ENCODE measurements at places on chromosomes 13 and 19.

GRCh38 chr13:80654638-80655249 lies 313.8 kb upstream of the SPRY2 start:
- DNase-seq, result no peak

GRCh38 chr19:12665671-12666264 lies 774 bp downstream of the MAN2B1 start:
- peak; percentile 40 for DNase-seq

GRCh38 chr13:61113140-61113658 lies 302.4 kb downstream of the PCDH20 start:
- DNase-seq, result no peak

DNA sequence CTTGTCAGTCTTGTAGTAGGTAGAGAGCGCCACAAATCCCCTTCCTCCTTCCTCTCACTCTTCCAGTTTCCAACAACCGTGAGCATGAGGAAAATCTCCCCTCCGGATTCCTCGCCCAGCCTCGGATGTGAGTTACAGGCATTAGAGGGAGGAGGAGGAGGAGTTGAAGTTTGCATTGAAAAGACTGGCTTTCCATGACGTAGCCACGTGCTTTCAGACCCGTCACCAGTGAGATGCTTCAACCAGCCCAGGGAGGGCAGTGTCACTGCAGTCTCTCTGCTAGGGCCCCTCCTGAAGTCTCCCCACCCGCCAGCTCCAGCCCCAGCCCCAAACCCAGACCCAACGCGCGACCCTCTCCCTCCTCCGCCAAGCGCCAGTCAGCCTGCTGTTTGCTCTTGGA lies 442 bp upstream of the FGF14 start:
- DNase-seq, result peak; percentile 62

GRCh38 chr13:53501387-53501786 lies 472.8 kb downstream of the OLFM4 start:
- DNase-seq, result no peak

GRCh38 chr13:74687442-74688182 lies 553.4 kb upstream of the KLF12 start:
- no peak for DNase-seq

DNA sequence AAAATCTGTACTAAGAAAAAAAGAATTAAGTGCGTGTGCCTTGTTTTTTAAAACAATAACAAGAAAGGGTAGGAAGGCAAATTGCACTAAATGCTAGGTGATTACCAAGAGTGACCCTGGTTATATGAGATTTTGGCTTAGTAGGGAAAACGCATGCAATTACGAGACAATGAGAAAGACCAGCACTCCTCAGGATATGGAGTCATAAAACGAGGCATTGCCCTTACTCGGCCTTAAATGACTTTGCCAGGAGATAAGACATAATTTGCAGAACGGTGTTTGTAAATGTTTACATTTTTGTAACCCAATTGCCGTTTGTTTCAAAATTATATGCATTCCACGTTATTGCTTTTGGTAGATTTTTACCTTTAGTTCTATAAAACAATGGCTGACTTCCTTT lies 179.8 kb downstream of the RBM26 start:
- DNase-seq, result no peak

DNA sequence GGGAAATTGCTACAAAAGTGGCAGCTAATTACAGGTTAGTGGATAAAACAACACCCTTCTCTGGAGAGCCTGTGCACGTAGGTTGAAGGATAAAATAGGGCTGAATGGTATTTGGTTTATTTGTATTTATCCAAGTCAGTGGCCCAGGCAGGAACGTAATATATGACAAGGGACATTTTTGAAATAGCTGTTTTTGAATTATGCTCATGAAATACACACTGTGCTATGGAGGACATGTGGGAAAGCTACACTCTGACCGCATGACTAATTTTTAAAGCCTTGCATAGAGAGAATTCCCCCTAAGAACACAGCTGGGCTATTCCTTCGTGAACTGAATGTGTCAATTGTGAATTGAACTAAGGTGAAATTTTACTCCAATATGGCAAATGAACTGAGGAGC lies 292.1 kb upstream of the MAB21L1 start:
- no peak for DNase-seq

DNA sequence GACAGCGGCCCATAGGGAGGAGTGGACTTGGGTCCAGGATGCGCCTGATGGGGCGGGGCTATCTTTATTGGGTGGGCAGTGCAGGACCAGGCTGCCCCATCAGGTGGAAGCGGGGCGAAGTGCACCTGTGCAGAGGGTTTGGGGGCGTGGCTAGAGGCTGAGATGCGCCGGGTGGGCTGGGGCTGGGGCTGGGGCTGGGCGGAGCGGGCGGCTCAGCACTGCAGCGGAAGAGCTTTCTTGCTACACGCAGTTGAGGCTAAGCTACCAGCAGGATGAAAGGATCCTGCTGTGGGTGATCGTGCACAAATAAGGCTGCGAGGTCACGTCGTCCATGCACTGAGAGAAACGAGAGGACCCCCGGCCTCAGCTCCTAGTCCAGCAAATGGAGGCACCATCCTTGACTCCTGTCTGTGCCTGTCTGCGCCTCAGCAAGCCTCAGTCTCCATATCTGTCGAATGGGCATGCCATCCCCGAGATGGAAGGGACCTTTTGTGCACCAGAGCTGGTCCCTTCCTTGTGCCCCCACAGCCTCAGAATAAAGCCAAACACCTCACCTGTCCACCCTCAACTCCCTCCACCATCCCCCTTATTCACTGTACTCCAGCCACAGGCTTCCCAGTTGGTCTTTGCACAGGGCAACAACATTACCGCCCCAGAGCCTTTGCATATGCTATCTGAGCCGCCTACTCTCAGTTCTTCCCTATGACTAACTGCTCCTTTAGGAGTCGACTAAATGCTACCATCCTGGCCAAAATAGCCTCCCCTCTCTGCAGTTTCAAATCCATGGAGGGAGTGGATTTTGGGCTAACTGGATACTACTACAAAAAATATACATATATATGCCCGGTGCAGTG lies 21.0 kb upstream of the HOMER3 start:
- no peak for DNase-seq

- peak; percentile 97 for DNase-seq
These were observed at the start of gene PPP5C for GRCh38 chr19:46346821-46347571. PPP5C (plus strand) TSS chr19:46347087; CDS start chr19:46347097, 10 bp downstream.

GRCh38 chr13:21450936-21451335 lies 8.2 kb downstream of the ZDHHC20 start:
- DNase-seq, result peak; percentile 34

- peak; percentile 98 for DNase-seq
These were observed 3.7 kb upstream of the ZNF665 start for GRCh38 chr19:53196777-53197396.

DNA sequence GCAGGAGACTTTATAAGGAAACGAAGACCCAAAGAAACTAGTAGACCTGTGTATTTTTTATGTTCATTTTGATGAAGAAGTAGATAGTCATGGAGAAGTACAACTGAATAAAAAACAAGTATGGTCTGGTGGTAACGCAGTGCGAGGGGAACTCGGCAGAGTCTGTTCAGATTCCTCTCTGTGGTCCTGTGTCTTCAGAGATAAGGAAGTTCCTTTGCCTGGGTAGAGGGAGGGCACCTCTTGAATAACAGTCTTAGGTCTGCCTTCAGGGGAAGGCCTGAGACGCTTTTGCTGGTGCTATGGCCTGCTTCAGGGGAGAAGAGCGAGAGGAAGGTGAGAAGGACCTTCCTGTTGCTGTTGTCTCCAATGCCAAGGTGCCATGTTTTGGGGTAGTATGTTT lies 25.9 kb upstream of the SLC46A3 start:
- no peak for DNase-seq

DNA sequence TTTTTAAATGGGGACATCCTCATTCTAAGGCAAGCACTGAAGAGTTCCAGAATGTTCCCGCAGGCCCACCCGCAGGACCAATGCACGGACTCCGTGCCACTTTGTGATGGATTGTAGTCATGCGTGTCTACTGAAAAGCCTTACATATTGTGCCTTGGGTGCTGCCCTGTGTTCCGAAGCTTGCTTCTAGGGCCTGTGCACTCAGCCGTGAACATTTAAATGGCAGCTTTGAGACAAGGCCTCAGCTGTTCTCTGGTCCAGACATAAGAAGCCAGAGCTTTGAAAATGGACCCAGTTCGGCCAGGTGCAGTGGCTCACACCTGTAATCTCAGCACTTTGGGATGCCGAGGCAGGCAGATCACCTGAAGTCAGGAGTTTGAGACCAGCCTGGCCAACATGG lies 75.3 kb upstream of the CACNA1A start:
- DNase-seq, result no peak

DNA sequence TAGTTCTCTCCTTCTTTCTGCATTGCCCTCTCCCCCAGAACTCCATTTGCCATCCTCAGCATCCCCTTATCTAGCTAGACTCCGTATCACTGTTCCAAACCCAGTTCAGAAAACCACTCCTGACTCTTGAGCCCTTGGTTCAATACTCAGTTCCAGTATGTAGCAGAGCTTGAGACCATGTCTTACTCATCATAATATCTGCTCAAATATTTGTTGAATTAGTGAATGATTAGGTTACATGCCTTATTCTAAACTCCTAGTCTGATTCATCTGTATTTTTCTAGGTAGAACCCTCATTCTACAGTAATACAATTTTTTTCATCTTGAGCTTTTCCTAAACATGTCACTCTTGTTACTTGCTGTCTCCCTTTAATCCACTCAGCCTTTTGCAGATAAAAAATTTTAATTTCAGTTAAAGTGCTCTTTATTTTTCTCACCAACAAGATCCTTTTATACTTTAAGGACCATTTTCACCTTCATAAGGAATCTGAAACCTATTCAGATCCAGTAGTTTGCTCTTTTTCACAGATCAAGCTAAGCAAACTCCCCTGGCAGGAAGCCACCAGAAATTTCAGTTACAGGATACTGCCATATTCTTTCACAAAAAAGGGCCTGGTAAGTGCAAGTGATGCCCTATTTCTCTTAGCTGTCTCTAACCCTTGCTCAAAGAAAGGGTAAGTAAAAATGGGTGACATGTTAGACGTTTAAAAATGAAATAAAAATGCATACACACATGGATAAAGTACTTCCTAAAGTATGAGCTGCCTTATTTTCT lies 23.1 kb upstream of the INTS6 start:
- DNase-seq, result peak; percentile 59

DNA sequence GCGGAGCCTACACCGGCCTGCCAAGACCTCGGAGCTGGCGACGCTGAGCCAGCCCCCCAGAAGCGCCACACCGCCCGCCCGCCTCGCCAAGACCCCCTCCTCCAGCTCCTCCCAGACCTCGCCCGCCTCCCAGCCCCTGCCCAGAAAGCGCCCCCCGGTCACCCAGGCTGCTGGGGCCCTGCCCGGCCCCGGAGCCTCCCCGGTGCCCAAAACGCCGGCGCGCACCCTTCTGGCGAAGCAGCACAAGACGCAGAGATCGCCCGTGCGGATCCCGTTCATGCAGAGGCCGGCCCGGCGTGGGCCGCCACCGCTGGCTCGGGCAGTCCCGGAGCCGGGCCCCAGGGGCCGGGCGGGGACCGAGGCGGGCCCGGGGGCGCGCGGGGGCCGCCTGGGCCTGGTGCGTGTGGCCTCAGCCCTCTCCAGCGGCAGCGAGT lies 10.2 kb downstream of the C19orf25 start:
- peak; percentile 83 for DNase-seq

- DNase-seq, result no peak
These were observed 23.7 kb downstream of the NOSIP start for GRCh38 chr19:49556412-49557398.

GRCh38 chr19:18101268-18101667 lies 3.7 kb downstream of the MAST3 start:
- no peak for DNase-seq
